Fibroblast of mammary gland (primary cell): ENCODE measurements at places on chromosomes 7 and 10.

- DNase-seq, result peak; percentile 82
Measured at GRCh38 chr10:27742195-27743011, 3.2 kb downstream of the MKX start.

DNA sequence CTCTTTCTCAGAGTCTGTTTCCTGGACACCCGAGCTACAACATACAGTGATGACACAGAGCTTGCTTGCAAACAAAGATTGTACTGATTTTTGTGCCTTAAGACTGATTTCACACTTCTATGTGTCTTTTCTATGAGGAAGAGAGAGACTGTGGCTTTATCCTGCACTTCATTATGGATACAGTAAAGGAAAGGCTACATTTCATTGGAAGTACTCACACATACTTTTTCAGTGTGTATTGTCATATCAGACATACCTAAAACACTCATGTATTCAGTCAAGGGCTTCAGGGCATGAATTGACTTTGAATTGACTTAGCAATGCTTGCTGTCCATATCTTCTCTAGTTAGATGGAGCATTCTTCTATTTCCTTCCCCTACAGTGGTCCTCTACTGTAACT, 135.5 kb upstream of the IMMP2L start:
- DNase-seq, result no peak

DNA sequence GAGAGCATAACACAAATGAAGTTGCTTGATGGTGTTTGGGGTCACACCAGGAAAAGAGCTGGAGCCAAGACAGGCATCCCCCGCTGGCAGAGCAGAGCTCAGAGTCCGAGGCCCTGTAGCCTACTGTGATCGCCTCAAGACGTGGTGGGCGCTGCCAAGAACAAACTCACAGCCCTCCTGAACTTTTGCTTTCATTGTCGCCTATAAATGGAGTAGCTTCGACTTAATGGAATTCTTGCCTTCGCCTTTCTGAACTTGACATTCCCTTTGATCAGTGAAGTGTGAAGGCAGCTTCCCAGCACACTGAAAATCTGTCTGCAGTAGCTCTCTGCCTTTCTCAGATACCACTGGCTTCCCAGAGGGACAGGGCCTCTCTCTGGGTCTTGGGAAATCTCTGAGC, 21.3 kb downstream of the CPXM2 start:
- DNase-seq, result no peak

- no peak for DNase-seq
Measured at GRCh38 chr10:74645692-74646091, 180.7 kb upstream of the KAT6B start.

GRCh38 chr7:101088858-101089529, 3.7 kb downstream of the TRIM56 start:
- no peak for DNase-seq

- DNase-seq, result no peak
Measured at GRCh38 chr10:92995509-92995908, 65.1 kb upstream of the CYP26C1 start.

DNA sequence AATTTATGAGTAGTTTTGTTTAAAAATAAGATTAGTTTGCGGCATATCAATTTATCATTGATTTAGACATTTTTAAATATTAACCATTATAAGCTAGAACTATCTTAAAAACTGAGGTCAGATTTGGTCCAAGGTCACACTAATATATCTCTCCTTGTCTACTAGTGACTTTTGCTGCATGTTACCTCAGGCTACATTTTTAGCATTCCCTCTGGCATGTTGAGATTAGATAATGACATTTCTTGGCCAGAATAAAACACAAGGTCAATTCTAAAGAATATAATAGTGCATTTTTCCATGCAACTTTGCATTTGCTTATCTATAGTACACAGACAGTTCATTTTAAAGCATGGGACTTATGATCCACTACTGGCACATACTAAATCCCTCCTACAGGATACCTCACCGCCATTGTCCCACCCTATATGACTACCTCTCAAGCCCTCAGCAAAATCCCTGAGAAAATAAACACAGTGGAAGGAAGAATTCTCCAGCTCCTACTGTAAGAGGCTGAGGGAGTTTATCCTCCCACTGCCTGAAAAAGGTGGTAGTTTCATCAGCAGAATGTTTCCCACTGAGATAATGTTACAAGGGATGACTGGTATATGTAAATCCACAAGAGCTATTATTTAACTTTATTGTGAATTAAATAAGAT, 816.4 kb downstream of the GRM8 start:
- DNase-seq, result no peak

DNA sequence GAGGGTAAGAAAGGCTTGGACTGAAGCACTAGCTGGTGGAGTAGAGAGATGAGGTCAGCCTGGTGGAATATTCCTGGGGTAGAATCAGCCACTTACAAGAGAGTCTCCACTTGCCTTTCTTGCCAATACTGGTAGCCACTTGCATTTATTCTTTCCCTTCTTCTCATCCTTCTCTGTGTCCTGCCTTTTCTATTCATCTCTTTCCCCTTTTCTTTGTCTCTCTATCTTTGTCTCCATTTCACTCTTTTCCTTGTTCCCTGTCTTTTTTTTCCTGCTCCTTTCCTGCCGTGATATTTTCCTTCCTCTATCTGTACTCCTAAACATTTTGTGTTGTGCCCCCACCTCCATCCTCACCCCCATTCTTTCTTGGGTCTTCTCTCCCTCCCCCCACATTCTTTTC, 214.3 kb downstream of the LRMDA start:
- DNase-seq, result no peak

- no peak for DNase-seq
Measured at GRCh38 chr7:90167361-90167760, 13.1 kb downstream of the STEAP1 start.

GRCh38 chr10:104045151-104046089, 40.3 kb downstream of the COL17A1 start:
- peak; percentile 75 for DNase-seq

GRCh38 chr7:127411176-127411575, 18.7 kb upstream of the ZNF800 start:
- no peak for DNase-seq

- peak; percentile 93 for DNase-seq
Measured at GRCh38 chr10:75971402-75972211, 540.2 kb downstream of the LRMDA start.

DNA sequence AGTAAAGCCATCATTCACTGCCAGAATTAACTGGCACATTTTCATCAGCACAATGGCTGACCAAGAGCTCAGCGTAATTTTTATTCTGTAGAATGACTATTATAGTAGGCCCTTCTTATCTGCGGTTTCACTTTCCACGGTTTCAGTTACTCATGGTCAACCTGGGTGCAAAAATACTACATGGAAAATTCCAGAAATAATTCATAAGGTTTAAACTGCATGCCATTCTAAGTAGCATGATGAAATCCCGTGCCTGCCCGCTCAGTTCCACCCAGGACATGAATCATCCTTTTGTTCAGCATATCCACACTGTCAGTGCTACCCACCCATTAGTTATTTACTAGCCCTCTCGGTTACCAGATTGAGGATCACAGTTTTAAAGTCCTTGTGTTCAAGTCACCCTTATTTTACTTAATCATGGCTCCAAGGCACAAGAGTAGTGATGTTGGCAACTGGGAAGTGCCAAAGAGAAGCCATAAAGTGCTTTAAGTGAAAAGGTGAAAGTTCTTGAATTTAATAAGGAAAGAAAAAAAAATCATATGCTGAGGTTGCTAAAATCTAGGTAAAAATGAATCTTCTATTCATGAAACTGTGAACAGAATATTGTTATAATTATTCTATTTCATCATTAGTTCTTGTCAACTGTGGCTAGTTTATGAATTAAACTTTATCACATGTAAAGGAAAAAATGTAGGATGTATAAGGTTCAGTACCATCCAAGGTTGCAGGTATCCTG, 204.9 kb downstream of the DOCK4 start:
- DNase-seq, result peak; percentile 64

- peak; percentile 77 for DNase-seq
Measured at GRCh38 chr7:43584195-43584586, 1.3 kb downstream of the STK17A start.

- no peak for DNase-seq
Measured at GRCh38 chr7:106283501-106283830, 1.3 kb downstream of the NAMPT start.

- no peak for DNase-seq
Measured at GRCh38 chr7:43461349-43462024, 121.4 kb upstream of the STK17A start.

GRCh38 chr10:4334871-4335270, 491.1 kb upstream of the AKR1E2 start:
- no peak for DNase-seq

DNA sequence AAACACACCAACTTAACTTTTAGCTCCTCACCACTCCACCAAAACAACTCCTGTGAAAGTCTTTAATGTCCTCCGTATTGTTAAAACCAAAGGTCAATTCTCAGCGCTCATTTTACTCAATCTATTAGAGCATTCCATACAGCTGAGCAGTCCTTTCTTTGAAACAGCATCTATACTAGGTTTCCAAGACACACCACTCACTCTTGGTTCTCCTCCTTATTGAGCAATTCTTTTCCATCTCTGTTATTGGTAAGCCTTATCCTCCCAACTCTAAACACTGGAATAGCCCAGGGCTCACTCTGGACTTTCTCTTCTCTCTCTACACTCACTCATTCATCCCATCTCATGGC, 34.9 kb downstream of the COA1 start:
- peak; percentile 95 for DNase-seq

DNA sequence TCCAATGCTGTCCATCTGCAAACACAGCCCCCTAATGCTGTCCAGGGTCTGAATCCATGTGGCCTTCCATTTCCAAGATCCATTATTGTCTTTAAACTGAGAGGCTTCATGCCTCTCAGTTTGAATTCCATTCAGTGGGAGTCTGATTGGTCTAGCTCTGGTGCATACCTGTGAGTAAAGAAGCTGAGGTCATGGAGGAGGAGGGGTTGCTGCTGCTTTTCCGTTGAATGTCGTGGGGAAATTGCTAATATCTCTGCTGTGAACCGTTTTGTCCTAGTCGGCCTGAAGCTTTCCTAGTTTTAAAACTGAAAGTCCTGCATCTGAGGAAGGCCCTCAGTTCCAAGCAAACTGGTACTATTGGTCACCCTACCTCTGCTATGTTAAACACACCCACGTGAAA, 17.7 kb downstream of the SH2D4B start:
- DNase-seq, result no peak

- no peak for DNase-seq
Measured at GRCh38 chr7:107638594-107638993, 22.0 kb upstream of the SLC26A4 start.

- peak; percentile 20 for DNase-seq
Measured at GRCh38 chr7:27917774-27918314, 177.9 kb downstream of the TAX1BP1 start.

DNA sequence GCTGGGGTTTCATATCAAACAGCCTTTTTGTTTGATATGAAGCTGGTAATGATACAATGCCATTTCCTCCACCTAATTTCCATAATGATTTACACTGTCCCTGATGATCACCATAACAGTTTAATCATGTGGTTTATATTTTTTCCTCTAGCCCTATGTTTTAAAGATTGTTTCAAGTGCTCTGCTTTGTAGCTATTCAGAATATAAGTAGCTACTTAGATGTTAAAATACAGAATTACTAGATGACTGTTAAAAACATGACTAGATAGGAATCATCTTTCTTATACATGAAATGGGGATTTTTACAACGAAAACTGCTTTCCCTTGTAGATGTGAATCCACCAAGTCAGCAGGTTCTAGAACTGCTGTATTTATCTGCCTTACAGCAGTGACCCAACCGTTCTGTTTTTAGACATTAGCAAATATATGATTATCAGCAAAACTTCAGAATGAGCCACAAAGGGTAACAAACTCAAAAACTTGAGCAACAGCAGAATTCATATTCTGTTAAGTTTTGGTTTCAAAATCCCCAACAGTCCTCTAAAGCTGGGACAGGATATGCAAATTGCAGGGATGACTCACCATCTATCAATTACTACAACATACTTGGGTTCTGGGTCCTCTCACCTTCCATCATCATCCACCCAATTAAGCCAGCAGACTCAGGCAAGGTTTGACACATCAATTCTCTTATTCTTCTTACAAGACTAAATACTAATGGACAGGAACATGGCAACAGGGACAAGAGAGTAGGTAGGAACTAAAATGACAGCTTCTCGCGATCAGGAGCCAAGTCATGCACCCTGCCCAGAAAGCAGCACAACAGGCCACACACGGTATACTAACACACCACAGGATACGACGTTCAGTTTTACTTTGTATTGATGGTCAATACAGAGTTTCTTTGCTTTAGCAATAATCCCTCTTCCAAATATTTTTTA, 83.9 kb downstream of the PIP4K2A start:
- peak; percentile 69 for DNase-seq

GRCh38 chr10:70096705-70097420, 35.8 kb downstream of the AIFM2 start:
- no peak for DNase-seq

- DNase-seq, result peak; percentile 30
Measured at GRCh38 chr7:117993377-117994003, 120.2 kb upstream of the CTTNBP2 start.

- no peak for DNase-seq
Measured at GRCh38 chr7:80485721-80486120, 26.1 kb downstream of the GNAT3 start.

DNA sequence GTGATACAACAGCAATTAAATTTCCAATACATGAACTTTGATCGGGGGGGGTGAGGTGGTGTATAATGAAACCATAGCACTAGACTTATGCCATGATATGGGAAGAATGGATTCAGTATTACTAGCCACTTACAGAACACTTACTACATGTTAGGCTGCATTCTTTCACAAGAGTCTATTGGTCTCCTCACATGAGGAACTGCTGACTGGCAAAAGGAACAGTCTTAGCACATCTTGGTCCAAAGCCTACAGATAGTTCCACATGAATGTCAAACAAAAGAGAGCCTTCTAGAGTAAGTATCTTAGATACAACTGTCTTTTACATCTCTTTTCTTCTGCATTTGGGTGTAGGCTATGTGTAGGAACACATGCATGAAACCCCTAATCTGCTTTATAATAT, 115.9 kb upstream of the DNAJB12 start:
- no peak for DNase-seq

DNA sequence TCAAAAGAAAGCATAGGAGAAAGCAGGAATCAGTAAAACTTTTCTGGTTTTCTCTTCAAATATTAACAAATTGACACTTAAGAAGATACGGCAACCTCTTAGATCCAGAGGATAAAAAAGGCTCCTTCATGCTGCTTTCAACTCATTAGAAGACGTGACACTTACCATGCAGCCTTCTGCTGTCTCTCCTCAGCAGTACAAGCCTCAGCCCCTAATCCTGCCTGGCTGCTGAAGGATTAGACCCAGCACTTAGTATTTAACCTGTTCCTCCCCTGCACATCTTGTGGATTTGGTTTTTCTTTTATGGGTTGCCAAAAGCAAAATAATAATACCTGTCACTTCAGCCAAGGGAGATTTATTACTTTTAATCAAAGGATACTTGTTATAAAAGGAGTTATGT, 108.4 kb downstream of the LYZL1 start:
- DNase-seq, result no peak

DNA sequence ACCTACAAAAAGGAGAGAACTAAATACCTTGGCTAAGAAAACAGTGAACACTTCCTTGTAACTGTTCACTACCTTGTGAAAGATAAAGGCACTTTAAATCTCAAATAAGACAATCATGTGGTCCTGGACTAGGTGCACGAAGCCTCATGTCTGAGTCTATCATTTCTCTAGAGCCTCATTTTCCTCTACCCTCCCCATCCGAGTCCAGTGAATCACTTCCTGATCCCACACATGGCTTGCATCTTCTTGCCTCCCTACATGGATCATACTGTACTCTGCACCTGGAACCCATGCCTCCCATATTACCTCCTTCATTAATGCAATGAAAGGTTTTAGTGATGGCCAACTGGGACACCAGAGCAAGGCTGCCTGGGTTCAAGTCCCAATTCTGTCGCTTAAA, 34.5 kb downstream of the SNX10 start:
- DNase-seq, result peak; percentile 9
